NCI-H187 (cell line): ENCODE measurements at places on chromosomes 11 and 22.

DNA sequence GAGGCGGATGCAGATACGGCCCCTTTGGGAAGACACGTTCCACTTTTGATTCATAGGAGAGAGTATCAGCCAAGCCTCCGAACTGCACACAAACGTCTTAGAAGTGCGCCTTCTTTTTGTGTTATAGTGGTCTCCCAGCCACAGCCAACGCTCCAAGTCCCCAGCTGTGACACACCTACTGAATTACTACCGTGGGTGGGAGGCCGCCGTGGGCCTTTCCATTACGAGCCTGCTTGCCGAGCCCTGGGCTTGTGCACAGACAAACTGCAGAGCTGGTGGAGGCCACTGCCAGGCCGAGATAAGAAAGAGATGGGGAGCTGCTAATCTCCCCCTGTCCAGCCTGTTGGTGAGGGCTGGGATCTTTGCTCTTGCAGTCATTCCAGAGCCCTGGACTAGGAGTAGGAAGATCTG lies 761 bp downstream of the HMBS start:
- no peak for DNase-seq

DNA sequence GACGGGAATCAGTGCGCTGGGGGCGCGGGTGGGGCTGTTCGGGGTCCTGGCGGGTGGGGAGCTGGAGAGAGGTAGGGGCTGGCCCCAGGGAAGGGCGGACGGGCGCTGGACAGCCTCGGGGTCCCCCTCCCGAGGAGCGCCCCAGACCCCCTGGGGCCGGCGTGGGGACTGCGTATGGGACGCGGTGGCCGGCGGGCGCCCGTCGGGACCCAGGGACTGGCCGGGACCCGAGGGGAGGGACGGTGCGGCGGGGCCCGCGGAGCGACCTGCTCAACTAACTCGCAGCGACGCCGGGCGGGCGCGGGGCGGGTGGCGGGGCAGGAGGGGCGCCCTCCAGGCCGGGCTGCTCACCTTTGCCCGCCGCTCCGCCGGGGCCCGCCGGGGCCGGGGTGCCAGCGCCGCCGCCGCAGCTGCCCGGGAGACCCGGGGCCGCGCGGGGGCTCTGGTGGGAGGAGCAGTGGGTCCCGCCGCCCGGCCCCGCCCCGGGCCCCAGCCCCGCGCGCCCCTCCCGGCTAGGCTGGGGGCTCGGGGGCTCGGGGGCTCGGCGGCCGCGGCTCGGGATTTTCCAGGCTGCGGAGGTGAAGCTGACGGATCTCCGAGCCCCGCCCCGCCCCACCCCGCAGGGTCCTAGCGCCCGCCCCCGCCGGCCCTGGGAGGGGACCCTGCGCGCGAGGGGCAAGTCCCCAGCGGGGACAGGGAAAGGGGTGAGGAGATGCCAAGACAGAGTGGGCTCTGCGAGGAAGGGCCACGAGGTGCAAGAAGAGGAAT lies 12.3 kb downstream of the STARD10 start:
- DNase-seq: peak; percentile 39

DNA sequence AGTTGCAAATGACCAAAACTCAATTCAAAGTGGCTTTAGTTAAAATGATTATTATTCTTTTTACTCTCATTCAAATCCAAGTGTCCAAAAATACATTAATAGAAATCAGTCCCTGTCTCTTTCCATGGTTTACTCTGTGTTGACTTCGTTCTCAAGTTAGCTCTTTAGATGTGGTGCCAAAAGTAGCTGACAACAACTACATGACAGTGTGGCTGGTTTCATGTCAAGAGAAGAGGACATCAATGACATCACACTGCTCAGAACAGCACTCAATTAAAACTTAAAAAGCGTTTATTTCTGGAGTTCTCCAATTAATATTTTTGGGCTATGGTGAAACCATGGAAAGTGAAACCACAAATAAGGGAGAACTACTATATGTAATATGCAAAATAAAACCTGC lies 1746.9 kb downstream of the LRRC4C start:
- DNase-seq: no peak

- no peak for DNase-seq
These were observed 233.5 kb upstream of the E2F8 start for GRCh38 chr11:19474211-19474610.

DNA sequence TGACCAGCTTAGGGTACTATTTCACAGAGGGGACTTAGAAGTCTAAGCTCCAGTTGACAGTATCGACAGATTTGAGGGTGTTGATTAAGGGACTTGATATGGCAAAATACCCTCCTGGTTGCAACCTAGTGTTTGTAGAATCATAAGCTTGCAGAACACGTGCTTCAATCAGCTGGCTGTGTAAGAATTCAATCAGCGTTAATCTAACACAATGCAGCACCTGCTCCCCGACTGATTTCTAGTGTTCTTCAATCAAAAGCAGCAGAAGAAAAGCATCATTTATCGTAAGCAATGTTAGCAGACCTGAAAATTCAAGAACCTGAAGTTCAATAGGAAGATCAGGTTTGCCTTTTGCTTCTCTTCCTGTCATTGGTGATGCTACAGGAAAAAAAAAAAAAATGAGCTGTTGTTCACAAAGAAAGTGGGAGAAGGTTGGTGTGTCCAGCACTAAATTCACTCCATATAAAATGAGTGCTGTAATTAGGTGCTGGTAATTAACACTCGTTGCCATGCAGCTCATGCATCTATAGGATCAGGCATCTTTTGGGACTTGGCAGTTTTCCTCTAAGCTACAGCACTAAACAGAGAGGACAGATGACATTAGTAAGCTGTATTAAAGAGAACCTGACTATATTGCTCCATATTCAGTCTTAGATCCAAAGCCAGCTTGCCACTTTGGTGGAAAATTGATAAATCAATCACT lies 840.3 kb downstream of the OPCML start:
- no peak for DNase-seq
